ENCODE measurements at places on chromosomes 3 and 15.

DNA sequence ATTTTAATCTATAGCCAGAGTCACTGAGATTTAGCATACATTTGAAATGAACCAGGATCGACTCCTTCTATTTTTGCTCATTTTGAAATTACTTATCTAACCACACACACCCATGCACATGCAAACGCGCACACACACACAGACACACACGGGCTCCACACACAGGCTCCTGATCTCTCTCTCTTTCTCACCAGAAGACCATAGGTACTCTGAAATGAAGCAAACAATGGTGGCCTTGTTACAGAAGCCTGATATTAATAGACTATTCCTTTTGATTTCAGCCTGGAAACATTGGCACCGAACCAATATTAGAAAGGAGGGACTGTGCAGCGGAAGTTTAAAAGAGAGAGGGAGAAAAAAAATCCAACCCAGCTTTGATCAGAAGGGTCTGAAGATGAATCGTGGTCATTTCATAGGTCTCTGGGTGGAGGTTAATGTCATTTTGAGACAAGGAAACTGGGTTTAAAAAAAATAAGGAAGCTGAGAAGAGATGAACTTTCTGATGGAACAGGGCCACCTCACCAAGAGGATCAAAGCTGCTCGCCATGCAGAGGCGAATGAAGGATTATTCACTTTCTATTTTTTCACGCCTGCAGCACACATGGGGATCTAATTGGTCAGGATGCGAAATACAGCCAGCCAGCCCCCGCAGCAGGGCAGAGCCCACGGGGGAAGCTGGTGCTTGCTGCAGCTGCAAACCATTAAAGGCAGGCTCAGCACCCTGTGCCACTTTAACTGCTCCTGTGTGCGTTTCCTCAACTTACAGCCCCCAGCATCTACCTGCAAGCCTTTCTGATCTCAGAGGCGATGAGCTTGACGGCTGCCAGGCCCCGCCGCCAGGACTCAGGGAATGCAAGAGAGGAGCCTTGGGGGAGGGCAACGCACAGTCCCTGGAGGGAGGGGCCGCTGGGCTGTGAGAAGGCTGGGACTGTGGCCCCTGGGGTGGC, 88.8 kb downstream of the HES1 start:
- DNase-seq = no peak

GRCh38 chr3:188683032-188683521, 488.7 kb upstream of the TPRG1 start:
- DNase-seq = no peak

GRCh38 chr3:34207002-34207401, 408.6 kb downstream of the PDCD6IP start:
- DNase-seq = no peak

- no peak for DNase-seq
Measured at GRCh38 chr3:151107701-151108100, 22.2 kb downstream of the MED12L start.

- DNase-seq = no peak
Measured at GRCh38 chr3:152885076-152885475, 50.1 kb downstream of the P2RY1 start.

DNA sequence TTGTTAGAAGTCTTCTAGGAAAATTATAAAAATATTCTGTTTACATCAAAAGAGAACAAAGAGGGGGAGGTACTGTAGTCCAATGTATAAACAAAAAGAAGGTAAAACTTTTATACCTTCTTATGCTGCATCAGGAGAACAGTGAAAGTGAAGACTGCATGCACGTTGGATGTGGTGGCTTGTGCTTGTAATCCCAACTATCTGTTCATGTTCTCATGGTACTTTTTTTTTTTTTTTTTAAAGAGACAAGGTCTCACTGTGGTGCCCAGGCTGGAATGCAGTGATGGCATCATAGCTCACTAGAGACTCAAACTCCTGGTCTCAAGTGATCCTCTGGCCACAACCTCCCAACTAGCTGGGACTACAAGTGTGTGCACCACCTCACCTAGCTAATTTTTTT, 4.2 kb downstream of the SEC62 start:
- DNase-seq = no peak

DNA sequence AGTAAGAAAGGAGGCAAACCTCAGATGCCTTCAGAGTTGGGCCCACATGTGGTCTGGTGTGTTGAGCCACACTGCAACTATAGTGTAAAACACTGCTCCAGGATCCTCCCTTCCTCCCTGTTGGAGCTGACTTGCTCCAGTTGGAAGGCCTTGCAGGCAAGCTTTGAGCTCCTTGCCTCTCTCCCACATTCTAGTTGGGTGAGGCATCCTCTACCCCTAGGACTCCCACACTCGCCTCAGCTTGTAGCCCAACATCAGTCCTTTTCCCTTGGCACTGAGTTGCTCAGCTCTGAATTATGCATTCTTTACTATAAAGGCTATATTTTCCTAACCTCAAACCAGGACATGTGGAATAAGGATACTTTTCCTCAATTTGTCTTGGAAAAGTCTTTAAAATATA, 143.9 kb downstream of the NECTIN3 start:
- no peak for DNase-seq

DNA sequence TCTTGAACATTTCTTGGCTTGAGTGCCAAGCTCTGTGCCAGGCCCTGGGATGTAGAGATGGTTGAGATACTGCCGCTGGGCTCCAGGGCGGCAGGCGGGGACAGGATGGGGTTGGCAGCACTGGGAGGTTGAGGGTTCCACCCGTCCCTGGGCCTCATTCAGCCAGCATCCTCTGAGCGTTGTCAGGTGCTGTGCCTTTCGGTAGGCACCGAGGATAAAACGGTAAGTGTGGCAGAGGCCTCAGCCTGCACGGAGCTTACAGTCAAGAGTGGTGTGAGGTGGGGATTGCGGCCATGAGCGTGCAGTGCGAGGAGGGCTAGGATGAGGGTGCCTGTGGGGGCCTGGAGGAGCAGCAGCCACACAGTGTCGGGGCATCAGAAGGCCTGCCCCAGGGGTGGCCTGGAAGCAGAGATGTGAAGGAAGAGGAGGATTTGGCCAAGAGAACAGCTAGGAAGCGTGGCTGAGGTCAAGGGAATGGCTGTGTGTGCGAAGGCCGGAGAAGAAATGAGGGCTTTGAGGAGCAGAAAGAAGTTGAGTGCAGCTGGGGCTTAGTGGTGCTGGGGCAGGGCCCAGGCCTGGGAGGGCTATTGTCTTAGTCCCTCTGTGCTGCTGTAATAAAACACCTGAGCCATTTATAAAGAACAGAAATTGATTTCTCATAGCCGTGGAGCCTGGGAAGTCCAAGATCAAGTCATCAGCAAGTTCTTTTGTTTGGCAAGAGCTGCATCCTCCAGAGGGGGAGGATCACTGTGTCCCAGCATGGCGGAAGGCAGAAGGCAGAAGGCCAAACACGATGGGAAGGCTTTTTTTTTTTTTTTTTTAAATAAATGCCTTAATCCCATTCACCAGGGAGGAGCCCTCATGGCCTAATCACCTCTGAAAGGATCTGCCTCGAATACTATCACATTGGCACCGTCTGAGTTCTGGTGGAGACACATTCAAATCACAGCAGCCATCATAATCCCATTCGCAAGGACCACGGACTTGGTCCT, 22.7 kb downstream of the CORO2B start:
- DNase-seq = no peak

DNA sequence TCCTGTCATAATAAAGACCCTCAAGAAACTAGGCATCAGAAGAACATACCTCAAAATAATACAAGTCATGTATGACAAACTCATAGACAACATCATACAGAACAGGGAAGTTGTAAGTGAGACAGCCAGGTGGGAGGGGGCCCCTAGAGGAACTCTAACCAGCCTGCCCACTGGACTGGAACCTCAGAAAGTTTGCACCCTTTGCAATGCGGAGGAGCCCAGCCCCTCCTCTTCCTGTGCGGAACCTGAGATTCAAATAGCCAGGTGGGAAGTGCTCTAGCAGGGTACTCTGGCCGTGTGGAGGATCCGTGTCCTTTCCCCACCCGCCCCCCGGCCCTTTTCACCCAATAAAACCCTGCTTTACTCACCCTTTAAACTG, 387.0 kb upstream of the CBLB start:
- no peak for DNase-seq

GRCh38 chr3:49754536-49754935, 30.8 kb upstream of the GMPPB start:
- DNase-seq = no peak

- DNase-seq = no peak
Measured at GRCh38 chr3:99324636-99325203, 313.7 kb upstream of the COL8A1 start.

DNA sequence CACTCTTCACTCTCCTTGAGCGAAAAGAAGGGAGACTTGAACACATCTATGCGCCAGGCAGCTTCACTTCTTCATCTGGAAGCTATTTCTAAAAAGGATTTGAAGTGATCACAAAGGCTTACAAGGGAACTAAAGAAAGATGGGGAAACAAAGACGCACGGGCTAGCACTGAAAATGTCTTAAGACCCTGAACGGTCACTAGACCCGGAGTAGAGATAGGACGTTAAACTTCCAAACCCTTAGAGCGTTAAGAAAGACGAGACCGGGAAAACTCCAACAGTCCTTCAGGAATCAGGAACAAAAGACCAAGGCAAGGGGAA, 47.5 kb upstream of the EPHB3 start:
- no peak for DNase-seq

DNA sequence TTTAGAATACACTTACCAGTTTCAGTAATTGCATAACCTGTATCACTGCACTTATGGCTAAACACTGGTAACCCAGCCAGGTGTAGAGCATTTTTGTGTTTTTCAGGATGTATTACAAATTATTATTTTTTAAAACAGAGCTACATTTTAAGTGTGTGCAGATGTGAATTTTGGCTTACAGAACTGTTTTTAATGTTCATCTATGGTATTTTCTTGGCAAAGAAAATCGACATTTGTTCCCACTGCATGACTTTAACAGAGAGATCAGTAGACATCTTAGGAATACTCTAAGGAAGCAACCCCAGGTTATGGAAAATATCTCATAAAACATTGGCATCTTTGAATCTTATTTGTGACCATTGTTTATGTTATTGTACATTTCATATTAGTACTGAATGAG, 73.3 kb downstream of the ATP13A4 start:
- no peak for DNase-seq

- no peak for DNase-seq
Measured at GRCh38 chr3:46090161-46090591, 62.9 kb upstream of the XCR1 start.

DNA sequence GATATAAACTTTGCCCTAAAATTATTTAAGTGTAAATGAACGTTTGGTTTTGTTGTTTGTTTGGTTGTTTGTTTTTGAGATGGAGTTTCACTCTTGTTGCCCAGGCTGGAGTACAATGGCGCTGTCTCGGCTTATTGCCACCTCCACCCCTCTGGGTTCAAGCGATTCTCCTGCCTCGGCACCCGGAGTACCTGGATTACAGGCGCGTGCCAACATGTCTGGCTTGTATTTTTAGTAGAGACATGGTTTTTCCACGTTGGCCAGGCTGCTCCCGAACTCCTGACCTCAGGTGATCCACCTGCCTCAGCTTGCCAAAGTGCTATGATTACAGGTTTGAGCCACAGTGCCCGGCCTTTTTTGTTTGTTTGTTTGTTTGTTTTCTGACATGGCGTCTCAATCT, 87.9 kb upstream of the CHD2 start:
- no peak for DNase-seq

- DNase-seq = no peak
Measured at GRCh38 chr15:77871852-77872371, 205.6 kb downstream of the TBC1D2B start.

GRCh38 chr3:34650131-34650530, 851.7 kb downstream of the PDCD6IP start:
- DNase-seq = no peak

DNA sequence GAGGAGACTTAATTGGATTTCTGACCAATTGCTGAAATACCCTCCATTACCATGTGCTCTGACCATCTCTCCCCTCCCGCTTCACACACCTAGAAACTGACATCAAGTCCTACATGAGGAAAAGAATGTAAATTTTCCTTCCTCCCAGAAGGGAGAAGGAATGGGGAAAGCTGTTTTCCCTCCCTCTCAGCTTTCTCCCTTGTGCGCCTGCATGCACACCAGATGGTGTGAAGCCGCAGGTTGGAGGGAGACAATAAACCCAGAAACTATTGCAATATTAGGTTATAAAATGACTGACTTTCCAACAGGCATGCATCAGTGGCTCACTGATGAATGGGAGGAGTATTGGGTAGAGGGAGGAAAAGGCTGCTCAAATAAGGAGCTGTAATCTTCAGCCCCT, 50.9 kb downstream of the MB21D2 start:
- no peak for DNase-seq

GRCh38 chr3:25556447-25556846, 108.3 kb downstream of the TOP2B start:
- no peak for DNase-seq

DNA sequence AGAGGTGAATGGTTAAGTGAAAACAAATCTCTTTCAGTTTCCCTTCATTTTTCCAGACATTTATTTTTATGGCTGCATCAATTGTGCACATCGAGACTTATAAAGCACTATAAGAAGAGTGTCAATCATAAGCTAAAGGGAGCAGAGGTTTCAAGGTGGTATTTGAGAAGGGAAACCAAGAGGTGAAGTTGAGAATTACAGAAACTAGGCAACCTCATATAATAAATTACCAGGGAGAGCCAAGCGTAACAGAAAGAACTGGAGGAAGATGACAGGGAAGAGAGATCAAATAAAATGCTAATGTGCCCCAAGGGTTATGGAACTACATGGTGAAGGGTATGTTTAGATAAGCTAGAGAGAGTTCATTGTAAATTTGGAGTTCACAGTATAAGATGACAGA, 6.3 kb upstream of the CCDC54 start:
- DNase-seq = no peak

- DNase-seq = no peak
Measured at GRCh38 chr15:99473981-99474906, 91.5 kb upstream of the MEF2A start.
